SK-MEL-5 (cell line): ENCODE measurements at places on chromosomes 6 and 20. TPM values are rescaled to one million over a fixed set of nuclear protein-coding genes. Genes with fewer than 3 reads are reported as not detected.

PAX1 gene
- not detected in 2 replicates for total RNA-seq

TRDN gene
- total RNA-seq, result not detected in 2 replicates

DNA sequence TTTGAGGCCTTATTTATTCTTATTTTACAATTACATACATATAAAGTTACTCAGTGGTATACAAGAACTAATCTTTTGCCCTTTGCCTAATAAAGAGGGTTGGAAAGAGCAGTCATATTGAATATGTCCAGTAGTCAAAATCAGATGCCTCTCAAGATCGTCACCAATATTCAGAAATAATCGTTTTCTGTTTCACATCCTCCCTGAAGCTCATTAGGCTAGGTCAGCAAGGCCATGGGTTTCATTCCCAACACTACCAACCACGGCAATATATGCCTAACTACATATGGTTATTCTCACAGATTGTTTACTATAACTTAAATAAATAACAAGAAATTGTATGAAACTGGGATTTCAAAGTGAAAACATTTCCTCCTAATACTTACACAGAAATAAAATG, 167.2 kb upstream of the MANEA start:
- DNase-seq, result no peak

ACTL10 gene
- not detected in 2 replicates for total RNA-seq

DNA sequence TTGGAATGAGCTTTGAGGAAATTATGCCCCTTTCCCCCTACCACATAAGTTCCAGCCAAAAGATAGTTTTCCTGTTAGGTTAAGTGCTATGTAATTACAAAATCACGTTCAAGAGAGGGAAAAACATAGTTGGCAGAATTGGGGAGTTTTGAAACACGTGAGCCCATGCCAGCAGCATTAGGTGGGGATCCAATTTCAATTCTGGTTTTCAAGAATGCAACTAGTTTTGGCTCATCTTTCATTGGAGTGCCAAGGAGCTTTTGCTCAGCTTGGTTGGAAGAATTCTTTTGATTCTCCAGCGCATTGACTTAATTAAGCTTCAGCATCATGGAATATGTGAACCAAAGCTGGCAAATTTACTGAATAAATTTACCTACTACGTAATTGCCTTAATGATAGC, 95.9 kb downstream of the SAMD5 start:
- DNase-seq, result no peak

GRCh38 chr6:55405474-55406235, 78.4 kb downstream of the GFRAL start:
- no peak for DNase-seq

GRCh38 chr6:31784098-31784925, 7.2 kb upstream of the VWA7 start:
- DNase-seq, result no peak

DNA sequence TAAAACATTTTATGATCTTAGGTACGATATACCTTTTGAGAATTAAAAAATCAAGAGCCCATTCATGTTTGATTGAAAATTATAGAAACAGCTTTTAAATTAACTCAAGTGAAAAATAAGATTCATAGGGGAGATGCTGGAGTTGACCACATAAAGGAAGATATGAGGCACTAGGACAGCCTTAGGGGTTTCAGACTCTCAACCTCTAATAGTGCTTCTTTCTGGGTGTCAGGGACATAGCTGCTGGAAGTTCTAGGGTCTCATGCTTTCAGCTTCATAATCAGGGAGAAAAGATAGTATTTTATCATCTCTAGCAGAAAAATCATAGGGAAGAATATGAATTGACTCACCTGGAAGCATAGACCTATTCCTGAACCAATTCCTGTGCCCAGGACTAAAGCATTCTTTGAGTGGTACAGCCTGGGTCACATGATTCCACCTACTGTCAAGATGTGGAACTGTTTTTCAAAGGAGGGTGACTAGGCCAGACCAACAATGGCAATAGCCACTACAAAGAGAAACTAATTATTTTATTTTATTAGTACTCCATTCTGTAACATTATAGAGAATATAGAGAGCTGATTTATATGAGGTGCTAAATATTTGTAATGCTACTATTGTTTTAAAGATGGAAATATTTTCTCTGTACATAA, 27.8 kb upstream of the CENPW start:
- DNase-seq, result peak; percentile 10

- no peak for DNase-seq
Observed at GRCh38 chr6:6392214-6393068, 72.0 kb upstream of the F13A1 start.

GRCh38 chr20:62444286-62444685, 16.9 kb upstream of the RBBP8NL start:
- DNase-seq, result no peak

GRCh38 chr6:125099211-125100073, 54.1 kb upstream of the TPD52L1 start:
- DNase-seq, result peak; percentile 8

RBBP9 gene
- total RNA-seq, result 15.7 and 17.8 TPM in 2 replicates

DNA sequence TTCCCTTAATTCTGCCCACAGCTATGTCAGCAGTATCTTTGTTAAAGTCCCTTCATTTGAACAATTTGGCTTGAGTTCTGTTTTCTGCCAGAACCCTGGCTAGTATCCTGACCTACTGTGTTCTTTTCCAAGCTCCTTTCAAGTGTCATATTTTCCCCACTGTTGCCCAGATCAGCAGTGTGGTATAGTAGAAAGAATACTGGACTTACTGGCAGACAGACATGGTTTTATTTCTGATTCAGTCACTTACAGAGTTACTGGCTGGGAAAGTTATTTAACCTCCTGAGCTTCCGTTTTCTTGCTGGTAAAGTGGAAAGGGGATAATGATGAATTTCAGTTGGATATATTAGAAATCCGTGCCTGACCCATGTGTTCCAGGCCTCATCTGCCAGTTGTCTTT, 39.8 kb upstream of the RAB23 start:
- DNase-seq, result no peak
